Stomach (tissue), 19 donors: ENCODE measurements at places on chromosomes 6 and 20. TPM values are rescaled to one million over a fixed set of nuclear protein-coding genes. Genes with fewer than 3 reads are reported as not detected.

The NECAB3 gene
- 125 TPM for total RNA-seq

The CCDC170 gene
- 0.29 TPM for total RNA-seq

The PI3 gene
- total RNA-seq, result 90.4 TPM

The SYCP2L gene
- total RNA-seq, result not detected

The STMND1 gene
- not detected for total RNA-seq

The COL9A3 gene
- total RNA-seq, result 2.3 TPM

The PDE7B gene
- total RNA-seq, result 0.29 TPM

GRCh38 chr6:36685926-36686667 lies 7.6 kb downstream of the CDKN1A start:
- DNase-seq, result no peak

DNA sequence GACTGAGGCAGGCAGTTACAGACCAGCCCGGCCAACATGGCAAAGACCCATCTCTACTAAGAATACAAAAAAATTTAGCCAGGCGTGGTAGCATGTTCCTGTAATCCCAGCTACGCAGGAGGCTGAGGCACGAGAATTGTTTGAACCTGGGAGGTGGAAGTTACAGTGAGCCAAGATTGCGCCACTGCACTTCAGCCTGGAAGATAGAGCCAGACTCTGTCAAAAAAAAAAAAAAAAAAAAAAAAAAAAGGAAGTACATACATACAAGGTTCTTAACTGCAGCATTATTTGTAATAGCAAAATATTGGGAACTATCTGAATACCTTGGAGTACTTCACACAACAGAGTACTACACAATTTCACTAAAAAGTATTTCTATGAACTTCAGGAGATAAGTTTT lies 183.5 kb upstream of the OLIG3 start:
- DNase-seq, result no peak

- no peak for DNase-seq
Measured at GRCh38 chr20:17655865-17656479, 26.1 kb downstream of the RRBP1 start.

DNA sequence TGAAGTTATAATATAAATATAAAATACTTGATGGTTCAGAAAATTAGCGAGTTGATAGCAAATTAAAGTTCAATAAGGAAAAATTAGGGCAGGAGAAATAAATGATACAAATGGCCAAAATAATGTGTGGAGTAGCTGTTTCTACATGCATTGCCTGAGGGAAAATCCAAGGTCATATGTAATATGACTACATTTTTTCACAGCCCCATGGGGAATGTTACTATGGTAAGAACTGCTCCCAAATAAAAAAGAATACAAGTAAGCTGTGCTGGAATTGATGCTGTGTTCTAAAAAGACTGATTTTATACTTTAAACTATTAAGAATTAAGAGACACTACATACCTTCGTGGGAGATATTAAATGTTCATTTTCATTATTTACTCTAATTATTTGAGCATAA lies 34.1 kb downstream of the MEI4 start:
- DNase-seq, result no peak

GRCh38 chr6:35034411-35035191 lies 106.5 kb downstream of the TCP11 start:
- peak; percentile 81 for DNase-seq

GRCh38 chr6:12472601-12473038 lies 182.5 kb downstream of the EDN1 start:
- peak; percentile 32 for DNase-seq

DNA sequence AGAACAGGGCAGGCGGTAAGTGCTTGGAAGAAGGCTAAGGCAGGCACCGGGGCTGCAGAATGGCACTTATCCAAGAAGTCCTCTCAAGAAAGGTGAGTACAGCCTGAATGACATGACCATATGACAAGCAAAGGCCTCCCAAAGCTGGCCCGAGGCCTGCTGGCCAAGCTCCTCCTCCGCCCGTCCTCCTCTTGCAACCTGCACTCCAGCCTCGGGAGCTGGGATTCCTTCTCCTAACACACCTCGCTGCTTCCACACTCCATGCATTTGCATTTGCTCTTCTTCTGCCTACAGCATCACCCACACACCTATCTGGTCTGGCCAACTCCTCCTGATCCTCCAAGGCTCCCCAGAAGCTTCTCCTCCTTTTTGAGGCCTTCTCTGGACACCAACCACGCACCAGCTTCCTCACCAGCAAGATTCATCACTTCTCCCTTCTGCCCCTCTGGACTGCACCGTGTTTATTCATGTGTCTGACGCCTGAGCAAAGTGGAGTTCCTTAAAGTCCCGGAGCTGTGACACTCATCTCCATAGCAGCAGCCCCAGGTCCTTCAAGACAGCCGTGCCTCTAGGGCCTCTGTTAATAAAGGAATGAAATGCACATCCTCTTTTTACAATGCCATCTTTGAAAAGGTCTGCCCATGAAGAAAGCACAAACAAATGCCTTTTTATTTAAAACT lies 32.3 kb downstream of the CNKSR3 start:
- peak; percentile 42 for DNase-seq

GRCh38 chr20:20815711-20816455 lies 103.4 kb upstream of the RALGAPA2 start:
- no peak for DNase-seq

GRCh38 chr6:17980329-17980728 lies 7.1 kb downstream of the KIF13A start:
- no peak for DNase-seq

DNA sequence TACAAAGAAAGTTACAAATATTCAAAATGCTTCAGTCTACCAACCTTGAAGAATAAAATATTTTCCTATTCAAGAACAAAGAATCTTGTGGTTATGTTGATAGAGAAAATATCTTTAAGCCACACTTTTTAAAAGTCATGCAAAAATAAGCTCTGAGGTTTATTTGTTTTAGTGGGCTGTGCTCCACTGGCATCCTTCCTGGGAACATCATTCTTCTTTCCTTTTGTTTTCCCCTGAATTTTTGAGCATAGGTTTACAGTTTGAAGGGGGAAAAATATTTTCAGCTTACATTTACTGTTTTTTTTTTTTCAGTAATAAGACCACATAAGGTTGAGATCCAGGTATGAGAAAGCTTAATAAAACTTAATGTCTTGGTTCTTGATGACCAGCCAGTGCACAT lies 72.0 kb upstream of the BACH2 start:
- DNase-seq, result peak; percentile 39

DNA sequence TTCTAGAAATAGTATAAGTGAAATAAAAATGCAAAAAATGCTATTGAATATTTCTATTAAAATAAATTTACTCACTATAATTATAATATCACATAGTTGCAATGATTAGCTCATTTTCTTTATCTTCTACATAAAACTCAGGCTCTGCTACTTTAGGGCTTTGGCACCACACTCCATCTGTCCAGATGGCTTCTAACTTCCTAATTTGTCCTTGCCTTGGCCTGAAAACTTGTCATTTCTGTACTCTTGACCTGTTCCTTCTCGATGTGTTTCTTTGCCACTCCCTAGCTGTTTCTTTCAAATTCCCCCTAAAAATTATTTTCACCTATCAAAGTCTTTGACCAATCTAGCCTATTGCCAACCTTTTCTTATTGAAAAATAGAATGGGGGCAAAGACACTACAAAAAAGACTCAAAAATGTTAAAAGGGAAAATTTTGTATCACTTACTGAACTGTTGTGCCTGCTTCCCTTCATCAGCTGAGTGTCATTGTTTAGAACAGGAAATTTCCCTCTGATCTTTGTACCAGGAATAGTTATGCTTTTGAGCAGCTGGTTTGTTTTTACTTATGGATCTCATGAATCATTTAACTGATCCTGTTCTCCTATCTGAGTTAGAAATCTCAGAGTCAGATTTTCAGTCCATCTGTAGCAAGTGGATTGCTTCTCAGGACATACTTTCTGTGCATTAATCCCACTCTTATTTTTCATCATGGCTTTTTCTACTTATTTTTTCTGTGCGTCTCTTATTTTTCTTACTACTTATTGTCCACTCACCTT lies 279.2 kb upstream of the CNR1 start:
- DNase-seq, result no peak

DNA sequence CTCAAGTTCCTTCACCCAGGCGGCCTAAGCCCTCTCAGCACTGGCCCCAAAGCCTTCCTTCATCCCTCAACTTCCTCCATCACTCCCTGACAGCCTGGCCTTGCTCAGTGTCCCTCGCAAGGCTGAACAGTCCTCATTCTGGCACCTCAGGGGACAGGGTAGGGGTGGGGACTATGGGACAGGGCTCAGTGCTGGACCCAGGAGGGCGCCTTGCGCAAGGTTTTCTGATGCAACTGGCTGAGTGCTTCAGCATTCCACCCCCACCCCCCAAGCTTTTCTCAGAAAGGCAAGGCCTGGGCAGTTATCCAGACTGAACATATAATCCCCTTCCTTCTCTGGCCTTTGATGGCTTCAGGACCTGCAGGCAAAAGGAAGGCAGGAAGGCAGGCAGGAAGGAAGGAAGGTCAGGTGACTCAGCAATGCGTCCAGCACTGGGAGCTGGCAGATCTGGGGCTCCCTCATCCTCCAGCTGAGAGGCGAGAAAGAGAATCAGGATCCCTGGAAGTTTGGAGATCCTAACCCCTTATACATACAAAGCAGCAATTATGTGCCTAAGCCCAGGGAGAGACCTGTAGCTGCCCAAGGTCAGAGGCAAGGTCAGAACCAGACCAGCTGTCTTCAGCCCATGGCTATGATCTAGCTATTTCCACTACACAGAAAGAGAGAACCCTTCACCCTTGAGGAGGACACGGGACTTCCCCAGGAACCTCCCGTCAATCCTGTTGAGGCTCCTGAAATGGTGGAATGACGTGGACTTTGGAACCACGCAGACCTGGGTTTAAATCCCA lies 8.6 kb upstream of the TRIB3 start:
- peak; percentile 71 for DNase-seq
